ENCODE measurements at places on chromosomes 3 and 15.

GRCh38 chr15:86829245-86829644 lies 749.6 kb downstream of the AGBL1 start:
- no peak for DNase-seq

DNA sequence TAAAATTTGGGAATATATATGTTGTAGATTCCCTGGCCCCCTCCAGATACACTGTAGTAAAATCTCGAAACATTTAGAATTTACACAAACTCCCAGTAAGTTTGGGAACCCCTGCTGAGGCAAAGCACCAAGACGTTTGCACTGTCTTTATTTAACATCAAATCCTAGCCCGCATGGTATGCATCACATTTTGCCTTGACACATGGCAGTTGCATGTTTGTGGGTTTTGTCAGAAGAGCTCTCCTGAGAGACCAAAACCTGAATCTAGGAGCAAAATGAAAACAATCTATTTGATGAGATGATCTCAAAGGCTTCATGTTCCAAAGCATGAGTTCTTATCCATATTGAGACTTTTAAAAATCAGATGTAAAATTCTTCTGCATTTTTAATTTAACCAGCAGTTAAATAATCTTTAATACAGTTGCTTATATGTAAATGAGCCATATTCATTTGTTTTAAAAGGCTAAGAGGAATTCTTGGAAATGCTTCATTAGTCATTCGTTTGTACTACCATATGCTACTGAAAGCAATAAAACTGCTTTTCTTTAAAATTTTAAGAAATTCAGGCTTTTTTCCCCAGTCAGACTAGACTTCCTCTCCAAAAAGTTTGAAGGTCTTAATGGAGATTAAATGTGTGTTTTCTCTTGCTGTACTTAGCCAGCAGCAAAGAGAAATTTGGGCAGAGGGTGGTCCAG lies 105.2 kb upstream of the BOC start:
- DNase-seq, result no peak

DNA sequence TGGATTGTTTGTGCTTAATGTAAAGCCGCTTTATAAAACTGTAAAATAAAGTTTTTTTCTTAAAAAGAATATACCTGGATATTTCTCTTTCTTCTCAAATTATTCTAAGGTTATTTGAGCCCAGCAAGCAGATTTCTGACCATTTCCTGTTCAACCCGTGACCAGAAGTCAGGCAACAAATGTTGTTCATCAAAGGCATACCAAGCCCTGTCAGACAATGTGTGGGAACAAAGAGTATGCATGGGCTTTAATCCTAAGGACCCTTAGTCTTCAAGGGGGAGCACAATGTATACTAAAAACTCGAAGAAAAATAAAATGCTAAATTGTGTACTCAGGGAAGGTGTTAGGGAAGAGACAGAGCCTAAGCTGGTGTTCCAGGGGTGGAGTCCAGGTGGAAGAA lies 26.6 kb upstream of the PAQR5 start:
- no peak for DNase-seq

DNA sequence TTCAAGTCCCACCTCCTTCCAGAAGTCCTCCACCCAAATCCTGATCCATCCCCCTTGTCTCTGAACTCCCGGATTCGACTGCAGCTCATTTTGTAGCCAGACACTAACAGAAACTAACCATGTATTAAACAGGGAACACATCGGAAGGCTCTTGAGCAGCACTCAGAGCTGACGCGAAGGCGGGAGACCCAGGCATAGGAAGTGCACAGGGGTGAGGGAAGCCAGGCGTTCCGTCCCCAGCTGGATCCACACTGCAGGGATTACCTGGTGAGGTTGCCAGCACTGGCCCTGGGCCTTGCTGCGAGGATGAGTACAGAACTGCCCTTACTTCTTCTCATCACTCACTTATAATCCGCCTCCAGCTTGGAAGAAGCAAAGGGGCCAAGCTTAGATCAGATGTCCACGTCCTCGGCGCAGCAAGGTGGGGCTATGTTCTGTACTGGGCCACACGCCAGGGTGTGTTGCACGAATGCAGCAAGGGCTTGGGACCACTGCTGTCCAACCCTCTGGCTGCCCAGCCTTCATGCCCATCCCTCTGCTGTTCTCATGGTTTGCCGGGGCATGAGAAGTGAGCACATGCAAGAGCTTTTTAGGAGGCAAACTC lies 124.2 kb upstream of the SMAD3 start:
- DNase-seq, result no peak

DNA sequence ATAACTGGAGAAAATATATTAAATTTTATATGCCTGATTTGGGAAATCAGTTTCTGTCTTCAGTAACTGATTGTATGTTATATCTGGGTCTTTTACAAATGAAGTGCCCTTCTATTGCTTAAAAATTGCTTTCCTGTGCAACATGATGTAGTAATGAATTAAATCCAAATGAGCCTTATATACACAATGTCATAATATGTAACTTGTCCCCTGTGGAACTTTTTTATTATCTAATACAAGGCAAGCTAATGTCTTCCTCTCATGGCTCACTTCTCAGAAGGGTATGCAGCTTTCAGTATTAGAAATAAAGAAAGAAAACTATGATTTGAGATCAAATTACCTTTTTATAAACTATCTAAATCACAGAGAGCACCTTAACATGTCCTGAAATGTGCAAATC lies 248.9 kb downstream of the NAALADL2 start:
- no peak for DNase-seq

- peak; percentile 76 for DNase-seq
Measured at GRCh38 chr3:159322322-159322939, 520.6 kb downstream of the MFSD1 start.

- DNase-seq, result no peak
Measured at GRCh38 chr15:67794832-67795574, 30.3 kb upstream of the SKOR1 start.

- DNase-seq, result peak; percentile 81
Measured at GRCh38 chr3:173395412-173396181, 1.9 kb upstream of the NLGN1 start.

DNA sequence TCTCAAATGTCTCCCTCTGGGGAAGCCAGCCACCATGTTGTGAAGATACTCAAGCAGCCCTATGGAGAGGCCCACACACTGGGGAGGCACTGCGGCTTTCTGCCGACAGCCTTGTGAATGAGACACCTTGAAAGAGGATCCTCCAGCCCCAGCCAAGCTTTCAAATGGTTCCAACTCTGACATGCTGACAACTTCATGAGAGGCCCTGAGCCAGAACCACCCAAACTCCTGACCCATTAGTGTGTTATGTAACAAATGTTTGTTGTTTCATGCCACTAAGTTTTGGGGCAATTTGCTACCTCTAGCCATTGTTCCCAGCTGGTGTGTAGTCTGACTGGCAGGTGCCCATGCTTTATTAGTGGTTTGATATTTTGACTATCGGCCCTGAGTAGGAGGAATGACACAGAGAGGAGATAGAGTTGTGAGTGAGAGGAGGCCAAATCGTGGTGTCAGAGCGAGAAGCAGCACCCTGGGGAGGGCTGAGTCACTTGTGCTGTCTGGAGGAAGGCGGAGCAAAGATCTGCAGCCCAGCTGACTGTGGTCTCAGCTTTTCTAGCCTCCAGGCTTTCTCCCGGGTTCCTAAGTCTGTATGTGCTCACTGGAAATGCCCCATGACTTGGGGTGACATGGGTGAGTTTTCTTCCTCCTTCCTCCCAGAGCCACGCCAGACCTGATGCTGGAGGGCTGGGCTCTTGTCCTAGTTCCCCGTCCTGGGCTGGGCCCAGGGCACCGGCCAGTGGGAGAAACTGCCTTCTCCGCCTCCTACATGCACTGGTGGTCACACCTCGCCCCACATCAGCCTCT lies 56.7 kb upstream of the BLM start:
- DNase-seq, result peak; percentile 52

- DNase-seq, result no peak
Measured at GRCh38 chr15:69793781-69794451, 303.8 kb downstream of the TLE3 start.

DNA sequence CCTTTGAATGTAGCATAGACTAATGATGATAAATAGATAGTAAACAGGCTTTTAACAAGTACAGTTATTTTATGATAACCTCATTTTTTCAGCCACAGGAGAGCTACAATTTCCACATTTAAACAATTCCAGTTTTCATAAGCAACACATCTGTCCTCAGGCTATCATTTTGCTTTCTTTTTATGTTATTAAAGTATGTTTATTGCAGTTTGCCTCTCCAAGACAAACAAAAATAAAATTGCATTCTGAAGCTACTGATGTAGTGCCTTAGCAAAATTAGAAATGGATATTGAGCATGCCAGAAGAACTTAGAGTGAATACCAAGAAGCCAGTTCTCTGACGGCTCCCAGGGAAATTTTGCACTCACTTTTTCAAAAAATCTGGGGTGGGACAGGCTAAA lies 140.6 kb upstream of the ABHD17C start:
- no peak for DNase-seq

GRCh38 chr3:46695177-46695961 lies 1.9 kb upstream of the ALS2CL start:
- DNase-seq, result peak; percentile 51

- no peak for DNase-seq
Measured at GRCh38 chr3:129572603-129573002, 29.6 kb downstream of the H1-8 start.

GRCh38 chr3:194224471-194225417 lies 88.8 kb downstream of the HES1 start:
- no peak for DNase-seq

GRCh38 chr3:109265295-109265694 lies 51.0 kb downstream of the DPPA2 start:
- DNase-seq, result no peak

- DNase-seq, result no peak
Measured at GRCh38 chr3:98577178-98577895, 16.1 kb downstream of the CPOX start.

DNA sequence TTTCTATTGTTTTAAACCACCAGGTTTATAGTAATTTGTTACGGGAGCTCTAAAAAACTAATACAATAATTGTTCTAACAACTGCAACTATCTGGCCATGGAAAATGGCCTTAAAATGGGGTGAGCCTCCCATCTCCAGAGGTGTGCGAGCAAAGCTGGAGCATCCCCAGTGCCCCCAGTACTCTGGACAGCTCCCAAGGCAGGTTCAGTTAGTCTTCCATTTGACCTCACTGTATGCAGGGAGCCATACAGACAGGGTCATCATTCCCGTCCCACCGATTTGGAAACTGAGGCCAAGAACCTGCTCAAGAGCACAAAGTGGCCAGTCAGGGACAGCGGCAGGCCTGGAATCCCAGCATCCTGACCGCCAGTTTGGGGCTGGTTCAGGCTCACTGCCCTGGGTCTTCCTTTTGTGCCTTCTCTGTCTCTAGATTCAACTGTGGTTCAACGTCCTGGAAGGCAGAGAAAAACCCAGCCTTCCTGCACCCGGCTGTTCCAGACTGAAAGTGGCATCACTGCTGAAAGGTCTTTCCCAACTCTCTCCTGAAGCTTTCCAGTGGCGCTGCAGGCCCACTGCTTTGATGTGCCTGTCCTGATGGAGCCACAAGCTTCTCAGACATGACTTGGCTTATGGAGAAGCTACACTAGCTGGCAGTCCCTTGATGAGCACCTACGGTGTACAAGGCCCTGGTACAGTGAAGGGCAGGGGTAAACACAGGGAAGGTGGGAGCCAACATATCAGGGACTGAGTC lies 76.6 kb upstream of the LINGO1 start:
- DNase-seq, result no peak

GRCh38 chr15:65361708-65362459 lies 15.9 kb downstream of the IGDCC3 start:
- DNase-seq, result no peak

DNA sequence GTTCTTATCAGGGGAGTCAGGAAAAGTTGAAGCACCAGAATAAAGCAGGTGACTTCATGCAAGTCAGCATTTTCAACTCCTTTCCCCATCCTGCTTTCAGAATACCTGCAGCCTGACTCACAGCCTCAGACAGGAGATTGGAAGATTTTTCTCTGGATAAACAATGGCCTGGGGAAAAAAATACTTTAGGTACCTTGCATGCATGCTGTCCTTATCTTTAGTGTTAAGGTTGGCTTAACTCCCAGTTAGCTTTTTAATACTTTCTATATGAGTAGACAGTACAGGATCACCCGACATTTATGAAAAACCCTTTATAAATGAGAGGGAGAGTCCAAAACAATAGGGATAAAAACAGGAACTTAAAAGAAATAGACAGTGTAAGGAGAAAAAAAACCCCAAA lies 53.6 kb downstream of the PAK2 start:
- DNase-seq, result no peak

- no peak for DNase-seq
Measured at GRCh38 chr15:40134885-40135284, 26.0 kb upstream of the BUB1B start.

DNA sequence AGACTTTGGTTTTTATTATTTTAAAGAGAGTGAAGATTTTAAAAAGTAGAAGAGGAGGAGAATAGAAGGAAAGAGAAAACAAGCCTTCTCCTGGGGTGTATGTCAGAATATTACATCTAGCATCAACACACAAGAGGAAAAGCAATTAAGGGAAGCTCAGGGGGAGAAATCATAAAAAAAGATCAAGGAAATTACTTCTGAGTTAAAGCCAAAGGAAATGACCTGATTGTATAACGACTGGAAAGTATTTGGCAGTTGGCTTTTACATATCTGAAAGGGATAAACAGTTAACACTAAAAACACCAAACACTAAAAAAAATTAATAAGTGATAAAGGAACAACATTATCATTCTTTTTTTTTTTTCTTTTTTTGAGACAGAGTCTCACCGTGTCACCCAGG lies 58.4 kb downstream of the CPNE4 start:
- no peak for DNase-seq

- DNase-seq, result no peak
Measured at GRCh38 chr3:189368384-189368783, 196.6 kb downstream of the TPRG1 start.

- DNase-seq, result peak; percentile 31
Measured at GRCh38 chr15:64247906-64248541, 85.2 kb upstream of the PPIB start.

DNA sequence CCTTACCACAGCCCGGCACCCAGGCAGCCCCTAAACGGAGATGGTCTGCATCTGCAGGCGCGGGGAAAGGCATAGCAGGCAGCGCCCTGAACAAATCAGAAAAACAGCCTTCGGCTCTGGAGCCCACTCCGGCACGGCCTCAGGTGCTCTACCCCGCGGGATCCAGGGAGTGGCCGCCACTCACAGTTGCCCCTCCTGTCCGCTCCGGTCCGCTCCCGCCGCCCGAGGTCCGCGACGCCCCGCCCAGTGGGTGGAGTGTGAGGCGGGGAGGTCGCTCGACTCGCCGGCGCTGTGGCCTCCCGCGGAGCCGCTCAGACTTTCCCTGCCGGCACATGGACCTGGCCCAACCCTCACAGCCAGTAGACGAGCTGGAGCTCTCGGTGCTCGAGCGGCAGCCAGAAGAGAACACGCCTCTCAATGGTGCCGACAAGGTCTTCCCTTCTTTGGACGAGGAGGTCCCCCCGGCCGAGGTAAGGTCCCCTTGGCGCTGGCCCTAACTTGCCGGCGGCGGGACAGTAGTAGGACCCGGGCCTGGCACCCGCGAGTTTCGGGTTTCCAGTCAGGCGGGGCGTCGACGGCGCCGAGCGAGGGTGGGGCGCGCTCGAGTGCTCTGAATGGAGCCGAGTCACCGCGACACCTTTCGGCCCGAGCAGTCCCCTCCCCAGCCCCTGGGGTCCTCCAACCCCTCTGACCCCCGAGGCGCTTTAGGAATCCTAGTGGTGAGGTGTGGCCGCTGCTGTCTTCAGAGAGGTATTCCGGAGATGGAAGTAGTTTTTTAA lies at the start of gene C3orf52:
TSS of gene C3orf52 (plus strand) at position 314 of the 779 bp plus-strand sequence. CDS start at position 333, 19 bp downstream.
- DNase-seq, result peak; percentile 92

- DNase-seq, result peak; percentile 95
Measured at GRCh38 chr15:74937590-74938371, at the start of gene COX5A. COX5A (minus strand) TSS chr15:74938073; CDS start chr15:74938014, 59 bp downstream.
